ENCODE measurements at places on chromosomes 4 and X.

DNA sequence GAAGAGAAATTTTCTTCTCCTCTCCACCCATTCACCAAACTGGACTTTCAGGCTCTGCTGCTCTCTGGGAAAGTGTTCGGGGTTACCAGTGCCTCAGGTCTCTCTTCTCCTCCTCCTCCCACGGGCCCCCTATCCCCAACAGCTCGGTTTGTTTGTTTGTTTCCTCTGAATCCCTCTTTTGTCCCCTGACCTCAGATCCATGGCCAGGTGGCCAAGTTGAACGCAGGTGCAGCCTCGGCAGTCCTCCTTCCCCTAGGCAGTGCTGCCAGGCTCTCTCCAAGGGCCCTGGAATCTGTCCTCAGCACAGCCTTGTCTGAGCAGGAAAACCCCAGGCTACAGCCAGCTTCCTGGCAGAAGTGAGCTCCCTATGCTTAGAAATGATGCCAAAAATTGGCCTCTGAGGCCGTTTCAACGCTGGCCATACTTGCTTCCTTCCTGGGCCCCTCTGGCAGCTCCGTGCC lies 60.0 kb downstream of the FHDC1 start:
- DNase-seq, result no peak

GRCh38 chr4:85684676-85685075 lies 209.7 kb downstream of the ARHGAP24 start:
- no peak for DNase-seq

GRCh38 chrX:13661735-13662288 lies 8.9 kb downstream of the TCEANC start:
- DNase-seq, result no peak

- DNase-seq, result no peak
Observed at GRCh38 chrX:80513625-80514024, 93.4 kb downstream of the TENT5D start.

- DNase-seq, result no peak
Observed at GRCh38 chrX:23802431-23802830, 19.5 kb downstream of the SAT1 start.

DNA sequence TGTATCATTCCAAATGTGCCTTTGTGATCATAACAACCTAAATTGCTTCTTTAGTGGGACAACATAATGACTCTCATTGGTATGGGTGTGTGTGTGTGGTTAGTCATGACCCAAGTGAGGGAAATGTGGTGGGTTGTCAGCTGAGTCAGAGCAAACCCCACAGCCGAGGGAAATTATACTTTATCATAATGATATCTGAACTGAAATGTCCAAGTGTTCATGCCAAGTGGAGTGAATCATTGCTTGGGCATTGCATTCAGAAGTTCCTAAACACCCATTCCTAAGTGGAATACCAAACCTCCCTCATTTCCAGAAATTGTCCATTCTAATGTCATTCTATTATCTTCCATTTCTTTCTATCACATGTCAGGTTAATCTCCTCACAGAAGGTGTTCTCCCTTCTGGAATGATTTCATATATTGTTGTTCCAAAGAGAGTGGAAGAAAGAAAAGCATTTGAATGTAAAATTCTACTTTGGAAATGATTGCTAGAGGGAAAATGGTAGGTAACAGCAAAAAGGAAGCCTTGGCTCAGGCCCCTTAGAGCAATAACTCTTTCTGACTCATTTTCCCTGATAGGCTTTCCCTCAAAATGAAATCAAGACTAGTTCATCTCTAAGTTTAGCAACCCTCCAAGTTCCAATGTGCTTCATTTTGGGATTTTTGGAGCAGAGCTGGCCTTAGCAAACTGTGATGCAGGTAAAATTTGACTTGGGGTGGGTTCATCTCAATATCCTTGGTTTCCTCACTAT lies 230.7 kb upstream of the KCNIP4 start:
- DNase-seq, result no peak

DNA sequence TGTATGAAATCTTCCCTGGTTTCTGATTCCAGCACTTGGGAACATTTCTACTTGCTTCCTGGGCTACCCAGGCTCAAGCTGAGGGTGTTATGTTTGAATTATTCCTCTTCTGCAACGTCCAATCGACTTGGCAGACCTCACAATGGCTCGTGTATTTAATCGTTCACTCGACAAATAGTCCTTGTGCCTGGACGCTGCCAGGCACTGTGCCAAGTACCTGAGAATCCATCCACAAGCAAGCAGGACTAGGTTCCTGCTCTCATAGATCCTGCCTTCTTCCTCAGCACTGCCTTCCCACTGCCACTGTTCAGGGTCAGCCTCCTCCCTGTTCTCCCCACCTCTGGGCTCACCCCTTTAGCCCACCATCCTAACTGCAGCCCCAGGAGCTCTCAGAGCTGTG lies 113.3 kb downstream of the EFNB1 start:
- peak; percentile 75 for DNase-seq

All from body of pancreas (tissue), 4 donors.